ENCODE measurements at places on chromosomes 6 and 20.

GRCh38 chr6:106849120-106849519 is 125.4 kb downstream of the CD24 start:
- no peak for DNase-seq

GRCh38 chr6:75296811-75297779 is 12.5 kb upstream of the TMEM30A start:
- no peak for DNase-seq

DNA sequence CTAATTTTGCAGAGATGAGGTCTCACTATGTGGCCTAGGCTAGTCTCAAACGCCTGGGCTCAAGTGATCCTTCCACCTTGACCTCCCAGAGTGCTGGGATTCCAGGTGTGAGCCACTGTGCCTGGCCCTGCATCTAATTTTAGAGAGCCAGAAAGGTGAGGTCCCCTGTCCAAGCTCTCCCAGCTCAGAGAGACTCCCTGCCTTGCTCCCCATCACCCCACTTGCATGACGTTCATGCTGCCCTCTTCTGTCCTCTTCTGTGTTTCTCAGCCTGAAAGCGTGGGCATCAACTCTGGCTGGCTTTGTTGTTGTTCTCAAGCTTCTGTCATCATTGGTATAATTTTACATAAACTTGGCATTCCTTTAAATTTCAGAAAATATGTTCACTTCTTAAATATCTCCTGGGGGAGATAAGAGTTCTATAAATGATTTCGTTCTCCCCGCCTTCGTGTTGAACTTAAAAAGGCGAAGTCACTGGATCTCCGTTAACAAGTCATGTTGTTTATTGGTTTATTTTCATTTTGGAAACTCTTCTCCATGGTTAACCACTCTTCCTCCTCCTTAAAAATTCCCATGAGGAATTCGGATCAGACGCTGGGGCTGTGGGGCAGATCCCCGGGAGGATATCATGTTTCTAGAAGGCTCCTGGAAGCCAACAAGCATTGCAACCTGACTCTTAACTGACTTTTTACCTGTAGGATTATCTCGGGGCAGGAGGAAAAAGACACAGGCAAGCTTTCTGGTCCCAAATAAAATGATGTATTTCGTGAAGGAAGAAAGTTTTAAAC is 13.2 kb upstream of the PARD6B start:
- DNase-seq: no peak

- DNase-seq: no peak
Observed at GRCh38 chr20:62236200-62236599, 2.1 kb upstream of the OSBPL2 start.

- DNase-seq: no peak
Observed at GRCh38 chr20:31607640-31608250, 2.7 kb downstream of the ID1 start.

- no peak for DNase-seq
Observed at GRCh38 chr6:131017962-131018361, 45.1 kb downstream of the EPB41L2 start.

GRCh38 chr6:79538106-79538971 is 1.1 kb upstream of the LCA5 start:
- no peak for DNase-seq

DNA sequence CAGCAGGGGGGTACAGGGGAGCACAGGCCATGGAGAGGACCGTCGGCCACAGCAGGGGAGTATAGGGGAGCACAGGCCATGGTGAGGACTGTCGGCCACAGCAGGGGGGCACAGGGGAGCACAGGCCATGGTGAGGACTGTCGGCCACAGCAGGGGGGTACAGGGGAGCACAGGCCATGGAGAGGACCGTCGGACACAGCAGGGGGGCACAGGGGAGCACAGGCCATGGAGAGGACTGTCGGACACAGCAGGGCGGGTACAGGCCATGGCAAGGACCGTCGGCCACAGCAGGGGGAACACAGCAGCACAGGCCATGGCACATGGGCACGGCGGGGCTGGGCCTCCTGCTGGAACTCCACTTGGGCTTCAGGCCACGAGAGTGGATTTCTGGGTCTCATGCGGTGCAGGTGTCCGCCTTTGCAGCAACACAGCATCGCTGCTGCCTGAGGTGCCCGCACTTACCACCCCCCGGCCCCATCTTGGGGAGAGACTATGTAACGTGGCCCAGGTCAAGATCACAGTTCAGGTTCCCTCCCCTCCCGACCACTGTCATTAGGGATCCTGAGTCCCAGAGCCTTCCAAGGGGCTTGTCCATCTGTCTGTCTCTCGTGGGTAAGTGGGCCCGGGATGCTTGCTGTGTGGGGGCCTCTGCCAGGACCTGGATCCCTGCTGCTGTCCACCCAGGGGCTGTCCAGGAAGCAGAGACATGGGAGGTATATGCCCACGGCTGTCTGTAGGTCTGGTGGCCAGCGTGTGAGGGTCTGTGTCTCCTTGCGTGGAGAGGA is 2.5 kb downstream of the NPBWR2 start:
- no peak for DNase-seq

DNA sequence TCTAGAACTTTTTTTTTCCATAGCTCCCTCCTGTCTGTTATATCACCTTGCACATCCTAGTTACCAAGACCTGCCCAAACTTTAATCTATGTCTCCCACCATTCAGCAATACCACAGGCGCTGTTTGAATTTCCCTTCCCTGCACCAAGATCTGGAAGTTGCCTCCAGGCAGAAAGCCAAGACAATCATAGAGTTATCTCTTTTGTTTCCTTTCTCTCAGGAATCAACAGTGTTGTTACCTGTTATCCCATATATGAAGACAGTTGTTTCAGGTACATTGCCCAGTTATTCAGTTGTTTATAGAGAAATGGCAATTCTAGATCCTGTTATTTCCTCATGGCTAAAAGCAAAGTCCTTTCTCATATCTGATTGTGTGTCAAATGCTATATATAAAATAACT is 63.2 kb downstream of the PDSS2 start:
- DNase-seq: no peak

DNA sequence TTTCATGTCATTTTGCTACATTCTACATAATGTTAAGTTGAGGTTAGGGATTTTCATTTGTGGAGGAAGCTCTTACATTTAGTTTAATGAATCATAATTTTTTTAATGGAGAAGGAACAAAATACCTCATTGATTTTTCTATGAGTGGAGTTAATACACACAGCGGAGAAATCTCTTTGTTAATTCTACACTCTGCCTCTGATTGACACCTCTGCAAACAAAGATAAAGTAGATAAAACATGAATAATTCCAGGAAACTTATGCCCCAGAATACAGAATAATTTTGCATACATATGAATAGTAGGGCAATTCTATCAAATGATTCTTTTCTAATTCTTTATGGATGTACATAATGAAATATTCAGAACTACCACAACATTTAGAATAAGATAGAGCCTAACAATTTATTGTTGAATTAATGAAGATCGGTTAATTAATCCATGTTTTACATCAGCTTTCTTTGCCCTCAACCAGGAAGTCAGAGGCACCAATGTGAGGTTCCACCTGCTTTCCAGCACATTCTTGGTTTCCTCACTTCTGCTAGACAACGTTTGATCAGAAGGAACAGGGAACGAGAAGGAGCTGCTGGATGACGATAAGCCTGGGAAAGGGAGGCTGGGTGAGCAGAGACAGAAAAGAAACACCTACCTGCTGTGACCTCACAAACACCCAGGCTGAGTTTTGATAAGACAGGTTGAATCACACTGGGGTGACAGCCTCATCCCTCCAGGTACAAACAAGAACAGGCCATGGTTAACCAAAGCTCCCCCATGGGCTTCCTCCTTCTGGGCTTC is 4.3 kb downstream of the OR2H1 start:
- no peak for DNase-seq

DNA sequence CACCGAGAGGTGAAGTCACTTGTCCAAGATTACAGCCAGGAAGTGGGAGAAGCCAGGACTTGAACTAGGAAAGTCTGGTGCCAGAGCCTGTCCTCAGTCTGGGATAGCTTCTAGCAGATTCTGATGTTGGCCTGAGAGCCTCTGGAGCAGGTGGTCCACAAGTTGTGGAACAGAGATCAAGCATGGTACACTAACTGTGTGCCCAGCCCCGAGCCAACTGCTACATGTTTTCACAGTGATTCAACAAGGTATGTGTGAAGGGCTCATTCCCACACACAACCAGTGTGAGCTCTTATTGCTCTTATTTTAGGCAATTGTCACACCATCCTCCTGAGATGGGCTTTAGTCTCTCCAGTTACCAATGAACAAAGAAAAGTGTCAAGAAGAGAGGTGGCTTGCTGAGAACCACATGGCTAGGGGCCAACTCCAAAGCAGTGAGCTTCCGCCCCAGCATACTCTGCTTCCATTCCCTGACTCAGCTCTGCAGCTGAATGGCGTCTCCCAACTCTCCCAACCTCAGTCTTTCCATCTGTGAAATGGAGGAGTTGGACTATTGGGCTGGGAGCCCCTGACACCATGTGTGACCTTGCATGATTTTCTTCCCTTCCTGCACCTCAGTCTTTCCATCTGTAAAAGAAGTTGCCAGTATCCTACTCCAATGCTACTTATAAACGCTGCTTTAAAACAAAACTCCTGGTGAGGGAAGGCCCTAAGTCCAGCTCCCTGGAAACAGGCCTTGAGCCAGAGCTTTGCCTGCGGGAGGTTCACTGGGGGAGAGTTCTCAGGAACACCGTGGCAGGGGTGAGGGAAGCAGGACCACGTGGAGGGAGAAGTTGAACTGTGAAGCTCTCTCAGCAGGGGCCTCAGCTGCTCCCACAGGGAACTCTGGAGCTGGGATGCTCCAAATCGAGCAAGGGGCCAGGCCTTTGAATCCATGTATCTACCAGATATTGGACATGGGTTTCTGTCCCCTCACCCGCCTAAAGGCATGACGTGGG is 40.9 kb downstream of the CDH22 start:
- no peak for DNase-seq

- DNase-seq: no peak
Observed at GRCh38 chr6:31686483-31686882, 5.6 kb upstream of the LY6G5C start.

DNA sequence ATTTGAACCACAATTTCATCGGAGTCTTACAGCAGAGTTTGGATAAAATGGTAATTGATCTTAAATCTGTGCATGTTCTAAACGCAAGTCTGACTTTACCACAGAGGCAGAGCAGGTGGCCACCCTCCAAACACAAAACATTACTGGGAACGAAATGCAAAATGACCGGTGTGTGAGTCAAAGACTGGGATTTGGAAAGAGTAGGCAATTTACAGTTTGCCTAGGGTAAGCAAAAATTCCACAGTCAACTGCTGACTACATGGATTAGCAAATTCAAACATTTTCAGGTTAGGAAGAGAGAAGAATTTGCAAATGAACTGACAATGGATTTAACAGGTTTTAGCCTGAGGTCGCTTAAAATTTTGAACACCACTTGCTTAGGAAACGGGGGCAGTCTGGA is 444.4 kb downstream of the HDGFL1 start:
- no peak for DNase-seq

DNA sequence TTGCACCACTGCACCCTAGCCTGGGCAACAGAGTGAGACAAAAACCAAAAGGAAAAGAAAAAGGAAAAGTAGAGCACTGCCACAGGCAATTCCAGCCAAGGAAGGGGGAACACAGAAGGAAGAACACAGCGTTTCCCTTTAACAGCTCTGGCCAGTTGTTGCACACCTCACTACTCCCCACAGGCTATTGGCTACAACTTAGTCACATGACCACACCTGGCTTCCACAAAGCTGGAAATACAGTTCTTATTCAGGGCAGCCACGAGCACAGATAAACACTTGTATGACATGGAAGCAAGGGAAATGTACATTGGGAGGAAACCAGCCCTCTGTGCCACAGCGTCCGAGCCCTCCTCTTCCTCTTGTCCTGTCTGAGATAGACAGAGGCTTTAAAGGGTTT is 249.0 kb upstream of the JARID2 start:
- no peak for DNase-seq

DNA sequence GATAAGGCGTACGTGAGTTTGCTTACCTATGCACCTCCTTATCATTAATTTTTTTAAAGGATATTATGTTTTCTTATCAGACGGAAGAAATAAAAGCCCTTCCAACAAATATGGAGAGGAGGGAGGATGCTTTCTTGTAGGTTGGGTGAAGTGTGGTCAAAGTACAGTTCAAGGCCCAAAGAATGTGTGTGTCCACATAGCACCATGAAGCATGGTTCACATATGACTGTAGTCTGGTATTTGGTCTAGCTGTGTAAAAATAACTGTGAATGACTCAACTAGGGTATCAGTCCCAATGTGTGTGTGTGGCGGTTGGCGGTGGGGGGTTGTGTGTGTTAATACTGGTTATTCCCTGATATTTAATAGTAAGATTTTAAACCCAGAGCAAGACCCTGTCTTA is 212.7 kb downstream of the TMEM242 start:
- no peak for DNase-seq

- no peak for DNase-seq
Observed at GRCh38 chr20:6104493-6105188, 18.2 kb downstream of the FERMT1 start.

DNA sequence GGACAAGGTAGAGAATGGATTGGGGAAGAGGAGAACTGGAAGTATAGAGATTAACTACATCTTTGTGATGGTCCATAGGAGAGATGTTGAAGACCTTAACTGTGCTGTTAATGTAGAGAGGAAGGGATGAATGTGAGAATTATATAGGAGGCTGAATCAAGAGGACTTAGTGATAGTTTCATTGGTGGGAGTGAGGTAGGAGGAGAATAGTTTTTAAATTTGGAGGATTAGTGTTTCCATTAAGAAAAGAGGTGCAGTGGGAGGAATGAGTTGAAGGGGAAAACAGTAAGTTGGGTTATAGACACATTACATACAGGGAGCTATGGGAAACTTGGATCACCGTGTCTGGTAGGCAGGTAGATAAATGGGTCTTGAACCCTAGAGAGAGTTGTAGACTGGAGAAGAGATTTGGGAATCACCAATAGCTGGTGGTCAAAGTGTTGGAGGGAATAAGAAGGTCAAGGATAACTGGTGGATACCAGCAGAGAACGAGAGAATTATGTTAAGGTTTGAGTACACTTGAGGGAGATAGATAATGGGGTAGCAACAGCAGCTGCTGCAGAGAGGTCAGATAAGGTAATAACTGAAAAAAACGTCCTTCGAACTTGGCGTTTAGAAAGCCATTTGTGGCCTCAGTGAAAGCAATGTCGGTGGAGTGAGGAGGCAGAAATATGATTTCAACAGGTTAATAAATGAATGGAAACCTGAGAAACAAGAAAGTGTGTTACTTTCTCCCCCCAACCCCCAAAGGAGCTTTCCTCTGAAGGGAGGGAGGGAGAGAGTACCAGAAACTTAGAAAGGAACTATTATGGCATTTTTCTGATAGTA is 3.1 kb downstream of the C6orf89 start:
- no peak for DNase-seq

DNA sequence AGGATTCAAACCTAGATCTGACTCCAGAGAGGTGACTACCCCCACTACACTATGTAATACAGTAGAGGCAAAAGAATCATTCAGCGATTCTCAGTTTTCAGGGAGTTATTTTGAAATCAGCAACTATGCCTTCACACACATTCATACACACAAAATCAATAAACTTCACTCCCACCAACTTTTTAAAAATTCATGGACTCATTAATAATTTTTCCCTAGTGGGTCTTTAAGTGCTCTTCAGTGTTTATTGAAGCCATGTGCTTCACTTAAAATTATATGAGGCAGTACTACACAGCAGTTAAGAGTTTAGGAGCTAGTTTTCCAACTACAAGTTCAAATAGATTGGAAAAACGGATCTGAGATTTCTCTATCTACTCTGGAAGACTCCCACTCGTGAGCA is 452.7 kb upstream of the ADGRB3 start:
- DNase-seq: no peak
